ENCODE measurements at places on chromosomes 1 and 21. TPM values are rescaled to one million over a fixed set of nuclear protein-coding genes. Genes with fewer than 3 reads are reported as not detected.
A peak's percentile ranks its signal among the peaks of the same experiment; 100 is the strongest.

- no peak for DNase-seq
- H3K27me3 ChIP-seq: no peaks in the 10 kb centered on the region
- peaks cover 24% of the 10 kb centered on the region for H3K4me1 ChIP-seq
Measured at GRCh38 chr1:203765029-203765837, at the start of gene LAX1. Gene LAX1 (plus strand): TSS chr1:203765183. CDS start chr1:203765566, 383 bp downstream.

DNA sequence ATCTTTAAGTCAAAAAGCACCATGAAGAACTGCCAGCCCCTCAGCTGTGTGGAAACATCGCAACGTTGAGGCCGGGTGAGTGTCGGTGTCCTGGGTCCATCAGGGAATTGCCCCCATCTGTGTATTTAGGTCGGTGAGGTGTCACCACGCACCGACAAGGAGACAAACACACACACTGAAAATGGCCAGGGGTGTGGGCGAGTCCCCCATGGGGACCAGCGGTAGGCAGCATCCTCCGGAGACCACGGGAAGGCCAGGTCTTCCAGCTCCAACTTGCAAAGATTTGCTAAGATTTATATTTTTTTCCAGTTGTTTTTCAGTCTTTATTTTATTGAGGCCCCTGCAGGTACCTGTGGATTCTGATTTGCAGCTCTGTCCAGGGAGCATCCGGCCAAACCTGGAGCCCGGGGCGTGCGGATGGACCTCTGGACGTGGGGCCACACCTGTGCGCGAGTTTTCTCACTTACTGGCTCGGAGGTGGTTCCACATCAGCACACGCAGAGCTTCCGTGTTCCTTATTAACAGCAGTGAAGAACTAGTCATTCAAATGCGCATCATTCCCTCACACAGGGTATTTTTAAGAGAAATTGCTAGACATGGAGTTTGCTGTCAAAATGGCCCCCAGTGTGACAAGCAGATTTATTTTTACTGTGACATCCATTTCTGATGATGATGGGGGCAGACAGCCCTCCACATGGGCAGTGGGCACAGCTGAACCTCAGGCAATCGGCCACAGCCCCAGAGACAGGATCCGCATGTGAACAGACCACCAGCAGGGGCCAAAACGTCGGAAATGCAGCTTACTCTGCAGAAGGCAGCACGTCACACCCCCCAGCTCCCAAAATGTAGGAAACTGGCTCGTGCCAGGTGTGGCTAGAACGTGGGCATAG is 17.2 kb upstream of the SLC19A1 start:
- H3K4me3 ChIP-seq: no peak overlapping the region
- H3K4me1 ChIP-seq: no peaks in the 10 kb centered on the region
- no peaks in the 10 kb centered on the region for H3K27me3 ChIP-seq
- H3K27ac ChIP-seq: no peak overlapping the region
- DNase-seq: no peak

DNA sequence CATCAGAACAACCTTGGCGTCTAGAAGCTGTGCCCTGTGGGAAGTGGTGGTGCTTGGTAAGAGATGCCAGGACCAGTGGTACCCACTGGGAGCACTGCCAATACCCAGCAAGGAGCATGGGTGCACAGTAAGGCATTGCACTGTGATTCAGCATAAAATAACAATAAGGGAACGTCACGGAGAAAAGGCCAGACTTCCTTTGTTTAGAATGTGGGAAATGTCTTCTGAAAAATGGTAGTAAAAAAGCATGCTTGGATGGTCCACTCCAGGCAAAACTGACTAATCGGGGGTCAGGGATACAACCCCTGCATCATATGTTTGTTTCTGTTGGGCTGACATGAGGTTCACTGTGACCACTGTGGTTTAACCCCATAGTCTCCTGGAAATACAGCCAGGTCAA is 14.7 kb downstream of the METTL18 start:
- H3K4me3 ChIP-seq: no peak overlapping the region
- no peak for DNase-seq
- H3K27me3 ChIP-seq: no peaks in the 10 kb centered on the region
- H3K27ac ChIP-seq: no peak overlapping the region
- H3K4me1 ChIP-seq: no peaks in the 10 kb centered on the region

DNA sequence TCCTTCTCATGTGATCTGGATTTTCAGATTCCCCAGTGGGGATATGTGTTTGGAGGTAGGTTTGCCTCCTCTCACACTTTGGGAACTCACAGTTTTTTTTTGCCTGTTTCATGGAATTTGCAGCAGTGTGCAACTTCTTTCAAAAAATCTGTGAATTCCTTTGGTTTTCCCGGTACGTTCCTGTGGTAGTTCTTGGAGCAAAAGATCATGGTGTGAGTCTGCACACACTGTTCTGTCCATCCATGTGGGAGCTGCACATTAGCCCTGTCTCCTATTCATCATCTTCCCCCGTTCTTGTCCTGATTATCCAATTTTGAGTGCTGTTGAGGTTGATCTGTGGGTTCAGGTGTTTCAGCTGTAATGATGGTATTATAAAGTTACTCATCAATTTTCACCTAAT is 30.3 kb upstream of the TACSTD2 start:
- no peak overlapping the region for H3K27ac ChIP-seq
- no peak overlapping the region for H3K4me3 ChIP-seq
- DNase-seq: no peak
- no peaks in the 10 kb centered on the region for H3K36me3 ChIP-seq
- no peaks in the 10 kb centered on the region for H3K27me3 ChIP-seq

PLA2G2C gene
- total RNA-seq: not detected

DNA sequence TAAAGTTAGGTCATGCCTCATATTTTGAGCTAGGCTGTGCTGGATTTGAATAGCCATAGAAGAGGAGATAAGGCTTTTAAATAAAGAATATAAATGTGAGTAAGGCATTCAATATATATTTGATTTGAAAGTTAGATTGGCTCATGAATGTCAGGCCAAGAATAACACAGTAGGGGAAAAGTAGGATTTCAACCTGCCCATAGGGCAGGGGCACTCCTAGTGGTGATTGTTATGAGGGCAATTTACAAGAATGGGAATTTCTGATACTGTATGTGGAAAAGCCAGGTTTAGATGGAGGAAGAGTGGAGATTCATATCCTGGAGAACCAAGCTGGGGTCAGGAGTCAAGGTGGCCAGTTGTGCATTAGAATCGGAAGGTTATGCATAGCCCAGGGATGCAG is 74.9 kb downstream of the DNAH14 start:
- H3K27ac ChIP-seq: no peak overlapping the region
- no peaks in the 10 kb centered on the region for H3K4me1 ChIP-seq
- H3K4me3 ChIP-seq: no peak overlapping the region
- H3K27me3 ChIP-seq: no peaks in the 10 kb centered on the region
- DNase-seq: no peak
- no peaks in the 10 kb centered on the region for H3K36me3 ChIP-seq

GRCh38 chr1:25856856-25857255 is 2.4 kb downstream of the AUNIP start:
- H3K36me3 ChIP-seq: no peaks in the 10 kb centered on the region
- no peak overlapping the region for H3K4me3 ChIP-seq
- H3K4me1 ChIP-seq: peaks cover 17% of the 10 kb centered on the region
- H3K27me3 ChIP-seq: no peaks in the 10 kb centered on the region

OPRD1 gene
- 2.2 TPM for total RNA-seq

PDE9A gene
- total RNA-seq: 9.6 TPM

GRCh38 chr1:18899363-18900049 is 2.8 kb downstream of the ALDH4A1 start:
- peaks cover 39% of the 10 kb centered on the region for H3K4me1 ChIP-seq
- no peak overlapping the region for H3K27ac ChIP-seq
- H3K27me3 ChIP-seq: no peaks in the 10 kb centered on the region
- H3K4me3 ChIP-seq: no peak overlapping the region
- DNase-seq: no peak
- no peaks in the 10 kb centered on the region for H3K36me3 ChIP-seq

- no peaks in the 10 kb centered on the region for H3K36me3 ChIP-seq
- H3K27me3 ChIP-seq: no peaks in the 10 kb centered on the region
- no peak overlapping the region for H3K27ac ChIP-seq
- H3K4me3 ChIP-seq: no peak overlapping the region
Measured at GRCh38 chr1:204477036-204477740, 17.4 kb downstream of the PIK3C2B start.

VHLL gene
- not detected for total RNA-seq

CD1E gene
- total RNA-seq: 2.5 TPM

- no peak overlapping the region for H3K27ac ChIP-seq
- H3K36me3 ChIP-seq: no peaks in the 10 kb centered on the region
- DNase-seq: peak; percentile 95
- H3K4me3 ChIP-seq: no peak overlapping the region
Measured at GRCh38 chr1:17162941-17163340, 42.0 kb upstream of the PADI1 start.

- H3K36me3 ChIP-seq: no peaks in the 10 kb centered on the region
- peaks cover 41% of the 10 kb centered on the region for H3K4me1 ChIP-seq
- no peak overlapping the region for H3K27ac ChIP-seq
- no peak for DNase-seq
- no peak overlapping the region for H3K4me3 ChIP-seq
Measured at GRCh38 chr21:46461909-46462308, 3.2 kb downstream of the DIP2A start.

DNA sequence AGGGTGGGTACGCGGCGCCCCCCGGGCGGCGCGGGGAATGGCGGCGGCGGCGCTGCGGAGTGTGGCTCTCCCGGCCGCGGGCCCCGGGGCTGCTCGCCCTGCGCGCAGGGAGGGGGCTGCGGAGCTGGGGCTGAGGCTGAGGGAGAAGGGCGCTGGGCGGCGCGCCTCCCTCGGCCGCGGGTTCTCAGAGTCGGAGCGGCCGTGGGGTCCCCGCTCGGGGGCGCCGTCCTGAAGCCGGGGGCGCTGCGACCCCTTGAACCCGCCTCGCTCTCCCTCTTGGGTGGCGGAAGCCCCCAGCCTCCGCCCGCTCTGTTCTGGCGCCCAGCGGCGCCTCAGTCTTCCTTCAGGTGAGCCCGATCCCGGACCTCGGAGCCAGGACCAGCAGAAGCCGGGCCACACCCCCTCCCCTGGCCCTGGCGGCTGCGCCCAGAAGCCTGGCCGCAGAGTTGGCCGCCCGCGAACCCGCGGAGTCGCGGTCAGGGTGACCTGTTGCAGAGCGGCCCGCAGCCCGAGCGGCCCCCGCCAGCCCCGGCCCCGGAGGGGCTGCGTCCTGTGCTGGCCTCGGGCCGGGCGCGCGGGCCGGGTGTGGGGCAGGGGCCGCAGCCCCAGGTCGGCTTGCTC is 532 bp downstream of the RALGPS2 start:
- no peaks in the 10 kb centered on the region for H3K36me3 ChIP-seq
- peaks cover 14% of the 10 kb centered on the region for H3K4me1 ChIP-seq
- peak overlapping the region; percentile 94 for H3K27ac ChIP-seq
- no peak for DNase-seq

DNA sequence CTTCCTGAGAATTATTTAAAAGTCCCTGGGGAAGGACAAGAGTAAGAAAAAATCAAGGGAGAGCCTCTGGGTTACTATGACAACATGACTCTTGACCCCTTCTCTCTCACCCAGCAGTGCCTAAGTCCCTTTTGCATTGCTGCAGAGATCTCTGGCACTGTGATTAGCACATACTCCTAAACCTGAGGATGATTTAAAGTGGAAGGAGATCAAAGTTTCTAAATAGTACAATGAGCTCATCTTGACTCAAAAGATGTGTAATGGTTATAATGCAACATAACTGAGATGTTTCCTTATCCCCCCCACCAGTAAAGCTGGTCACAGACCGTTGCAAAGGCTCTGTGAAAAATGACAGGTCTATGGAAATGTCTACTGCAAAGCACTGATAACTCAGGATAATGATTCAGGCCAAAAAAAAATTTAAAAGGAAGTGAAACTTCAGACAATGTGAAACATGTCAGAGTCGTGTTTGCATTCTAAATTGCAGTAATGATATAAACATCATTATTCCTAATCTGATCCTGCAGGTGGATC is 519.2 kb downstream of the KIF26B start:
- no peaks in the 10 kb centered on the region for H3K36me3 ChIP-seq
- H3K4me3 ChIP-seq: no peak overlapping the region
- no peak for DNase-seq
- no peaks in the 10 kb centered on the region for H3K4me1 ChIP-seq

GRCh38 chr21:44818640-44819011 is 764 bp upstream of the SUMO3 start:
- H3K36me3 ChIP-seq: peaks cover 3% of the 10 kb centered on the region
- peak overlapping the region; percentile 85 for H3K4me3 ChIP-seq
- no peak for DNase-seq

RNASEL gene
- total RNA-seq: 5.4 TPM

GRCh38 chr1:240237305-240237721 is 145.6 kb downstream of the FMN2 start:
- no peak overlapping the region for H3K4me3 ChIP-seq
- no peak for DNase-seq
- H3K4me1 ChIP-seq: no peaks in the 10 kb centered on the region
- H3K27me3 ChIP-seq: no peaks in the 10 kb centered on the region
- no peaks in the 10 kb centered on the region for H3K36me3 ChIP-seq

NBPF4 gene
- total RNA-seq: not detected

- H3K27me3 ChIP-seq: no peaks in the 10 kb centered on the region
- peak overlapping the region; percentile 15 for H3K27ac ChIP-seq
- H3K4me3 ChIP-seq: no peak overlapping the region
Measured at GRCh38 chr1:56070601-56071000, 508.8 kb downstream of the PLPP3 start.

GRCh38 chr1:200448034-200448762 is 38.4 kb upstream of the ZNF281 start:
- no peaks in the 10 kb centered on the region for H3K27me3 ChIP-seq
- no peaks in the 10 kb centered on the region for H3K36me3 ChIP-seq
- H3K4me3 ChIP-seq: no peak overlapping the region
- no peaks in the 10 kb centered on the region for H3K4me1 ChIP-seq
- no peak overlapping the region for H3K27ac ChIP-seq
- DNase-seq: no peak

DNA sequence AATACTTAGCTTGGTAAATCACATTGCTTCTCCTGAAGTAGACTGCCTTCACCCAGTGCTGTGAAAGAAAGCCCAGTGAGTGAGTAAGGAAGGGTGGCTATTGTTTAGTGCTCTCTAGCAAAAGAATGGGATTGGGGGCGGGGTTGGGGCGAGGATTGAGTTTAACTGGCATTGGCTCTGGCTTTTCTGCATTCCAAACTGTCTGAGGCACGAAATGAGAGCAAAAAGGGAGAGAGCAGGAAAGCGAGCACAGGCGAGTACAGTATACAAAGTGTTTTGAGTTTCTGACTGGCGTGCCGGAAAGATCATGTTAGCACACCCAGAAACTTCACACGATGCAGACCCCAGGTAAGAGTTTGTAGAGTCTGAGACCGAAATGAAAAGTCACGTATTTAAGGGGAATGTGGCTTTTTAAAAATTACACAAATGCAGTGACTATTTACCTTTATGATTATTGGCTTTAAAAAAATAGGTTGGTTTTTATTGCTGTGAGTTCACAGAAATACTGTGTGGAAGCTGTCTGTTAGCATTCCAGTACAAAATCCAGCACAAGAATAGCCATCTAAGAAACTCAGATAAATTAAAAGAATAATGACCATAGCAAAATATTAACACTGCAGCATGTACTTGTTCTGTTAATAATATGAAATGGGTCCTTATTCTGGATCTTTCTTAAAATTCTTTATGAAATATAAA is 155.4 kb downstream of the CLEC20A start:
- peaks cover 12% of the 10 kb centered on the region for H3K4me1 ChIP-seq
- no peak overlapping the region for H3K4me3 ChIP-seq
- DNase-seq: no peak
- H3K36me3 ChIP-seq: no peaks in the 10 kb centered on the region

GRCh38 chr1:76933847-76934815 is 66.9 kb downstream of the ST6GALNAC5 start:
- no peak overlapping the region for H3K4me3 ChIP-seq
- DNase-seq: no peak
- no peak overlapping the region for H3K27ac ChIP-seq
- no peaks in the 10 kb centered on the region for H3K4me1 ChIP-seq
- no peaks in the 10 kb centered on the region for H3K36me3 ChIP-seq

Data from vagina (tissue), 2 donors.